Fibroblast of skin of right quadriceps (primary cell): ENCODE measurements at places on chromosomes 7 and 10.

- DNase-seq = no peak
These were observed 25.4 kb upstream of the USP6NL start for GRCh38 chr10:11636697-11637303.

GRCh38 chr7:47576031-47576865 is 5.7 kb downstream of the TNS3 start:
- DNase-seq = peak; percentile 73

DNA sequence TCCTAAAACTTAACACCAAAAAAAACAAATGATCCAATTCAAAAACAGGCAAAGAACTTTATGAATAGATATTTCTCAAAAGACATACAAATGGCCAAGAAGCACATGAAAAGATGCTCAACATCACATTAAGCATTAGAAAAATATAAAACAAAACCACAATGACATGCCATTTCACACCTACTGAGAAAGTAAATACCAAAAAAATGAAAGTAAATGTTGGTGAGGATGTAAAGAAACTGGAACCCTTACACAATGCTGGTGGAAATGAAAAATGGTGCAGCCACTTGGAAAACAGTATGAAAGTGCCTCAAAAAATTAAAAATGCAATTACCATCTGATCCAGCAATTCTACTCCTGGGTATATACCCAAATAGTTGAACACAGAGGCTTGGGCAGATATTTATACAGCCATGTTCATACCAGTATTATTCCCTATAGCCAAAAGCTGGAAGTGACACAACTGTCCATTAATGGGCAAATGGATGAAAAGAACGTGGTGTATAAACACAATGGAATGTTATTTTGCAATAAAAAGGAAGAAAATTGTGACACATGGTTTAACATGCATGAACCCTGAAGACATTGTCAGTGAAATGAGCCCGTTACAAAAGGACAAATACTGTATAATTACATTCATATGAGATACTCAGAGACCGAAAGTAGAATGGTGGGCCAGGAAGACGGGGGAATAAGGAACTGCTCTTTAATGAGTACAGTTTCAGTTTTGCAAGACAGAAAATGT is 89.0 kb downstream of the JMJD1C start:
- peak; percentile 92 for DNase-seq

DNA sequence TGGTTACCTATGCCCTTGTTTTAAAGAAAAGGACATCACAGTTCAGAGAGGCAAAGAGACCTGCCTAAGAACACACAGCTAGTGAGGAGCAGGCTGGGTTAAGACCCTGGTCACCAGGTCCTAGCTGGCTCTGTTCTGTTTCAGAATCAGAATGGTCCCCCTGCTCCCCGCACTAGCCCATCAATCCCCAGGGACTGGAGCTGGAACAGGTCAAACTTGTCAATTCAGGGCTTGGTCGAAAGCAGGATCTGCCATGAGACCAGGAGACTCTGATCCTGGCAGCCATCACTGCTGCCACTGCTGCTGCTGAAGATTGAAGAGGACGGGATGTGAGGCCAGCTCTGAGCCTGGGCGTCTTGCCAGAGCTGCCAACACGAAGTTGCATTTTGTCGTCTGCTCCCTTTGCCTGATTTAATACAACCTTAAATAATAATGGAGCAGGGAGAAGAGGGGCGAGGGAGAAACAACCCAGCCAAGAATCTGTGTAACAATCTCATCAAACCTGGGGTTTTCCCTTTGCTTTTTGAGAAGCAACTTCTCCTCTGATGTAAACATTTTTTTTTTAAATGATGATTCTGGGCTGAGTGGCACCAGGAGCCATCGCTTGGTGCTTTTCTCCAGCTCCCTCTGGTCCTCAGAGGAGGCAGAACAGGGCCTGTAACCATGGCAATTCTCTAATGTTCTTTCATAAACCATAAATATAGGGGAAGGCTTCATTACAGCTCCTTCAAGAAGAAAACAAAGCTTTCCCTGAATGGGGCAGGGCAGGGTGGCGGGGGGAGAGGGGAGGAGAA is 119.0 kb upstream of the SORCS3 start:
- no peak for DNase-seq

DNA sequence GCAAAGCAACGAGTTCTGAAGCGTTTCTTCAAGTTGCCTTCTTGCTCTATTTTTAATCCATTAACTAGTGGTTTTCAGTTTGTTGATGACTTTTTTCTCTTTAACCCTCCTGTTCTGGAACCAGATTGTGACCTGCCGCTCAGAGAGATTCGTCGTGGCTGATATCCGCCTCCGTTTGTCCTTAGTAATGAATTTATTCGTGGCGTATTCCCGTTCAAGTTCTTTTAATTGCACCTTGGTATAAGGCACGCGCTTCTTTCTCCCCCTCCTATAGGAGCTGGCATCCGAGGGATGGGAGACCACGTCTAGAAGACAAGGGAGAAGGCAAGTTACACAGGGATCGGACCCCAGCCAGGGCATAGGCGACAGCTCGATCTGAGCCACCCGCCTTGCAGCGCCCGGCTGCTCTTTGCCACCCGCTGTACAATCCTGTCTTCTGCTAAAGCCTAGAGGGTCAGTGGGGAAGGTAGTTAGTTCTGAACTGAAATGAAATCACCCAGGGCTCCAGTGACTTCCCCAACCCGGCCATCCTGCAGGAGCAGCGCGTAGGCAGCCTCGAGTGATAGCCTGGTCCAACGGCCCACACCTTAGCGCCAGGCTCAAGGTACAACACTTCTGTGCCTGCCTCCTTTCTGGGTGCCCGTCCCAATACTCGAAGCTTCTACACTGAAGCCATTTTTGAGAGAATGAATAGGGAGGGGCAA is 1.6 kb downstream of the HOXA13 start:
- no peak for DNase-seq

DNA sequence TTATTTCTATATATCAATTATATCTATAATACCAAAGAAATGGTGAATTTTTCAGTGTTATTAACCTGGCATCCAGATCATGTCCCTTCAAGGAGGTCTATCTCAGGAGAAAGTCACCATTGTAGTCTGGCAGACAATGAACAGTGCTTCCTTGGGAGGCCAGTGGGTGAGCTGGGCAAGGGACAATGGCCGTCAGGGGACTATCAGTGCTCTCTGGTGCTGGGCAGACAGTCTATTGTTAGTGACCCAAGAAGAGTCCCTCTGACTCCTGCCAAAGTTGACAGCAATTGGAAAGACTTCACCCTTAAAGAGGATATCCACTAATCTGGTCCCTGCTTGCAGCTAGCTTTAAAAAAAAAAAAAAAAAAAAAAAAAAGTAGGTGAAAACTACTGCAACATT is 7.1 kb downstream of the JAZF1 start:
- DNase-seq = no peak

DNA sequence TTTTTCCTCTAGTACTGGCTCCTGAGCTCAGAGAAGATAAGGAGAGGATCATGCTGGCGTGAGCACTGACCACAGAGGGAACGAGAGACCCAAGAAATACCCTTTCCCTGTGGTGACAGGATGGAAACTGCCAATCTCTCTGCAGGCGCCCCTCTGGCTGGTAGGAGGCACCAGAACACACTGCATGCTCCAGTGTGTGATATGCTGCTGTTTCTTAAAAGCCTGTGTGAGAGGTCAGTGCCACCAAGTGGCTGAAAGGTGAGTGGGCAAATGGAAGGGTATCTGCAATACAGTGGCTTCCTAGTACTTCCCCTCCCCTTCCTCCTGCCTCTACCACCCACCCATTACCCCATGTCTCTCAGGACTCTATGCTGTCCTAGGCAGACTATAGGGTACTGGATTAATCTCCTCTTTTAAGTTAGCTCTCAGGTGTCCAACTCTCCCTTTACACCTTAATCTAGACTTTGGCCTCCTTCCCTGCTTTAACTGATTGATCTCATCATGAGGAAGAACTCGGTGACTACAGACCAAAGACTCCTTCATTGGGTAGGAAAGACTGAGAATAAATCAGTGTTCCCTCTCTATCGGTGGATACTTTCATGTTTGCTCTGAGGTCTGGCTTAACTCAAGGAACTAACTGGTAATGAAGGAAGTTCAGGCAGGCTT is 283.6 kb downstream of the ADRA2A start:
- no peak for DNase-seq

DNA sequence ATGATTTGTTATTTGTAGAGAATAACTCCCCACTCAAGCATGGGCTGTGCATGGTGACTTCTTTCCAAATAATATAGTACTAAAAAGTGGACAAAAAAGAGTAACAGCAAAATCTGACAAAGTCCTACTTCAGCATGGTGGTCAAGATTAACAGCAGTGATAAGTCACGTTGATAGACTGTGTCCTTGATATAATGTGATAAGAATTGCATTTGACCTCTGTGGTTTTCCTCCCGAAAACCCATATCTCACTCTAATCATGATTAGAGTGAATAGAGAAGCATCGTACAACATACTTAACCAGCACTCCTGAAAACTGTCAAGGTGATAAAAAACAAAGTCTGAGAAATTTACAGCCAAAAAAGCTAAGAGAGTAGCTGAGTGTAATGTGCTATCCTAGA is 42.4 kb downstream of the REEP3 start:
- no peak for DNase-seq

GRCh38 chr7:142301923-142302550 is 44.2 kb upstream of the PRSS58 start:
- DNase-seq = no peak

DNA sequence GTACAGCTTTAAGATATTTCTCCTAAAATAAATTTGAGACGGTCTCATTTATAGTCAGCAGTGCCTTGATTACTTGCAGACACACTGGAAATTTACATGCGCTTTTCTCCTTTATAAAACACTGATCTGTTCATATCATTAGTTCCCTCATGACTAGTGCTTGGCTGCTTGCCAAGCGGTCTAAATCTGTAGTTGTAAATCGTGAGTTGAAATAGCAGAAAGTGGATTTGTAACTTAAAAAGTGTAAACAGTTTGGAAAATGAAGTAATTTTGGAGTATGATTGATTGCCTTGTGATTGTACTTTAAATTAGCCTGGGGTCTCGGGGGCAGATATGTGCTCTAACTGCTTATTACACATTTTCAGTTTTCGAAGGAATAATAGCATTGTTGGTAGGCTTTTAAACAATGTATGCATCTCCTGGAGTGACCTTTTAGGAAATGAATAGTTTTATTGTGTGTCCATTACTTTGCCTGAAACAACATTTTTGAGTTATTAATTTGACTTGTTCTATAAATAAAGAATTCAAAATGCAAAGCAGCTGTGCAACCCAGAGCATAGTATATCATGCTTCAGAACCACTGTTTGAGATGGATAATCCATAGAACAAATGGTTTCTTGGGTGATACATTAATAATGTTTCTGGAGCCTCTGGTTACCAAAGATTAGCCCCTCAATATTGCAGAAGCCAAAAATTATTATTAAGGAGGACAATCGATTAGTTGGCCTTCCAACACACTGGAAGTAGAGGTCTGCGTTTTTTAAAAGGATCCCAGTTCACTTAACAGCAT is 73.3 kb downstream of the ARID5B start:
- DNase-seq = peak; percentile 84

GRCh38 chr7:82961240-82961639 is 201.4 kb downstream of the PCLO start:
- no peak for DNase-seq

DNA sequence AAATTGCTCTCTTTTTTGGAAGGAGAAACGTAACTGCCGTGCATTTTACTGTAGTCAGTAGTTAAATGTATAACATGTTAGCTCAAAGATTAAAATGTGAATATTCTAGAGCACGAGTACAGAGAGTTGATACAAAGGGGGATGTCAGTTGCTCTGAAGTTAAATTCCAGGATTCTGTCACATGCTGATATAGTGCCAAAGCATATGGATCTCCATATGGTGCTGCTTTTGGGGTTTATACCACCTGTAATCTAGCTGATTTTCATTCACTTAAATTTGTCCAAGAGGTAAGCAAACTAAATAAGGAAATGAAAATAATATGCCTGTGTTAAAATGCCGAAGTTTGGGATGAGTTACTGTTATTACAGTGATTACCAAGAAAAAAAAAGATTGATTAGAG is 298.6 kb downstream of the EXOC4 start:
- DNase-seq = no peak

GRCh38 chr10:129771024-129771423 is 193.1 kb downstream of the EBF3 start:
- no peak for DNase-seq

- DNase-seq = no peak
These were observed 5.2 kb upstream of the FAM180A start for GRCh38 chr7:135753616-135754413.

- DNase-seq = no peak
These were observed 108.1 kb downstream of the GPR26 start for GRCh38 chr10:123774132-123774742.

DNA sequence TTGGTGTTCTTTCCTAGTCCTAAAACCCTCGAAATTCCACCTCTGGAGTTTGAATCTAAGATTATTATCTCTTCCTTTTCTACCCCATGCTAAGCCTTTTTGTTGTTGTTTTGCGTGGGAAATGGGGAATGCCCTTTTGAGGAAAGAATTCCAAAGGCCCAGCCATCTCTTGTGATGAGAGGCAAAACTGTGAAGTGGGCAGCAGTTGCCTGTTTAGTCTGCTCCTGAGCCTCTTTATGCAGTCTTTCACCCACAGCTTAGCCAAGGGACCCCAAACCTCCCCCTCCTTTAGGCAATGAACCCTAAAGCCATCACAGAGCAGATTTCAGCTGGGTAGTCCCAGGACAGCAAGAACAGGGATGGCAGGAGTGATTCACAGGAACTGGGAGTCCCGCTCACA is 95.5 kb downstream of the DNMBP start:
- no peak for DNase-seq

GRCh38 chr10:90075995-90076394 is 374.6 kb downstream of the KIF20B start:
- no peak for DNase-seq

- DNase-seq = no peak
These were observed 20.4 kb upstream of the PIK3AP1 start for GRCh38 chr10:96740579-96741281.

GRCh38 chr7:43669286-43670081 is 59.8 kb downstream of the COA1 start:
- DNase-seq = no peak

GRCh38 chr7:44305564-44306507 is 19.6 kb downstream of the CAMK2B start:
- DNase-seq = no peak

DNA sequence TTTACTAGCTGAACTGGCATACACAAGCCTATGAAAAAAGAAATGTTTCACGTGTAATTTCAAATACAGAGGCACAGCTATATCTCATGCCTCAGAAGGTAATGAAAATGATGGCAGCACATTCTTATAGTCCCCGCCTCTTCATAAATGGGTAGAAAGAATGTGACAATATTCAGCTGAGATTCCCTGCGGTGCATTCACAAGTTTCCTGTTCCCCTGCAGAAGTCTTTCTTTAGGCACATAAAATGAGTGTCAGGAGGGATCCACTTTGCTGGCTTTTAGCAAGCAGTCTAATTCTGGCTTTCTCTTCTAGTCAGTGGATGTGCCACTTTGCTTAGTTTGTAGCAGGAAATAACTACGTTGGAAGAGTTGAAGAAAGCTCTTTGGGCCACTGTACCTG is 56.1 kb downstream of the DGKB start:
- DNase-seq = no peak
